ENCODE measurements at places on chromosomes 11 and 22.

DNA sequence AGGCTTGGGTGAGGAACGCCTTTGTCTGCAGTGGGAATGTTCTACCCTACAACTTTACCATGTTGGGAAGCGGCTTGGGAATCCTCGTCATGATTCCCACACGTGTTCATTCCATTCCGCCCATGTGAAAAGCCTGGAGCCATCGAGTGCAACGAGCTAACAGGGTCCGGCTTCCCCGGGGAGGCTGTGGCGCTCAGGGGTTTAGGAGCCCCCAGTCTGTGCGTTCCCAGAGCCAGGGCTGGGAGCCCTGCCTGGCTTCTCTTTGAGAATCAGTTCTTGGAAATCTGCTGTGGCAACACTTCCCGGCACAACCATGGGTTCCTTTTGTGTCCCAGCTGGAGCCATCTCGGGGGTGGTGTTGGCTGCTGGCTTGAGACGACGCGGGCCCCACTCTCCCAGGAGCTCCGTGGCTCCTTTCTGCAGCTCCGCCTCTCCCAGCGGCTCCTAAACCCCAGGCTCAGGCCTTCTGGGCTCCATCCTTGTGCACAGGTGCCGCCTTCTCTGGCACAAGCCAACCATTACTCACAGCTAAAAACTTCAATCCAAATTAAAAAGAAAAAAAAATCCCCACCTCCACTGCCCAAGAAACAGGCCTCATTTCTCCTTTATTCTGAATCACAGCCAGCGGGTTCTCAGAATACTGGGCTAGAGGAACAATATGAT lies 18.7 kb upstream of the PPFIA1 start:
- DNase-seq: no peak

- DNase-seq: no peak
Measured at GRCh38 chr11:8566613-8567210, 27.3 kb downstream of the STK33 start.

DNA sequence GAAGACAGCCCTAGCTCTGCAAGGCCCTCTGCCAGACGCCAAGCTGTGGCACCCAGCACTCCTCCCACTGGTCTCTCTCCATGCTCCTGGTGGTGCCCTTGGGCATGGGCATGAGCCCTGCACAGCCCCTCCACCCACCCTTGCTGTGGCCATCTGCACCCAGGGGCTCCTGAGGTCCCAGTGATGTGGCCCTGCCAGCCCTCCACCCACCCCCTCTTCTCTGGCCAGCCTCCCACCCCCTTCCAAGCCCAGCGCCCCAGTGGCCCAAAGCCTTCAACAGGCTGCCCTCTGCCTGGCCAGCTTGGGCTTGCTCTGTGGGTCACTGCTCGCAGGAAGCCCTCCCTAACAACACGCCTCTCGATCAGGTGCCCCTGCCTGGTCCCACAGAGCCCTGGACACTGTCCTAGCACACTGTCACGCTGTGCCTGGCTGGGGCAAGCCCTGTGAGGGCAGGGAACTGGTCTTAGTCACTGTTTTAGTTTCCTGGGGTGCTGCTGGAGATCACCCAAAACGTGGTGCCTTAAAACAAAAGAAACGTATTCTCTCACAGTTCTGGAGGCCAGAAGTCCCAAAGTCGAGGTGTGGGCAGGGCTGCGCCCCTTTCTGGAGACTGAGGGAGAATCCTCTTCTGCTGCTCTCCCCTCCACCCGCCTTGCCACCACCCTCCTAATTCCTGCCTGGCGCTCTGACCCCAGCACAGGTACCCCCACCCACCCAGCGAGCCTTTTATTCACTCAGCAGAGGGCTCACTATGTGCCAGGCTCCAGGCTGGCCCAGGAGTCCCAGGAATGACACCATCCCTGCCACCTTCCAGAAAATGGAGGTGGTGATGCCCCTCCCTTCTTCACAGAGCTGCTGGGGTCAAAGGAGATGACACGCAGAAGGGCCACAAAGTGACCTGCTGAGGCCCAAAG lies 14.7 kb downstream of the SULT4A1 start:
- no peak for DNase-seq

- no peak for DNase-seq
Measured at GRCh38 chr11:78032090-78032489, 9.0 kb upstream of the KCTD14 start.

DNA sequence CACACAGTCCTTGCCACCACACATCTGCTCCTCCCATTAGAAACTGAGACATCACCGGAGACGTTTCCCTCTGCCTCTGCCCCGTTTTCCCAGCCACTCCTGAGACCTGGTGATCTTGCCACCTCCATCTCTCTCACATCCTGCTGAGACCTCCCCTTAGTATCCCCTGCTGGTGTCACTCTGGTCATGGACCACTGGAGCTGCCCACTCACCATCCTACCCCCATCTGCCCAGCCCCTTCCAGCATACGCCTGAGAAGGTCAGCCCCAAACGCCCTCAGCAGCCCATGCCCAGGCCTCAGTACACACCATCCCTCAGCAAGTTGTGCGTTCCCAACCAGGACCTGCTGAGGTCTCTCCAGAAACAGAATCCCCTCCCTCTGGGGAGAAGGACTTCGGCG lies 64.3 kb downstream of the SHANK2 start:
- DNase-seq: no peak

GRCh38 chr11:71182791-71183677 lies 69.3 kb downstream of the SHANK2 start:
- DNase-seq: no peak

GRCh38 chr11:6611092-6611962 lies 689 bp downstream of the TAF10 start:
- DNase-seq: no peak

DNA sequence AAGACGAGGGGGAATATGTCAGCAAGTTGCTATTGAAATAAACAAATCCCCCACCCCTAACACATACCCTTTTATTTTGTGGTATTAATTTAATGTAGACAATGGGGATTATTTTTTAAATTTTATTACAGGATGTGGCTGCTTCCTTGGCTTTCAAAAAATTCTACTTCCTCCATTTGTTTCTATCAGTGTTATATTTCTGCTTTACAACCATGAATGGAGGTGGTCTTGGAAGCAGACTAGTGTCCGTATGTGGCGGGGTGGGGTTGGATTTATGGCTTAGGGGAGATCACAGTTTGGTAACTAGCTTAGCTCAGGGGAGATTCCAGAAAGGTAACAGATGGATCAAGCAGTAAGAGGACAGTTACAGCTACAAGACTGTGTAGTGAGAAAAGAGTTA lies 39.3 kb upstream of the PICALM start:
- no peak for DNase-seq

DNA sequence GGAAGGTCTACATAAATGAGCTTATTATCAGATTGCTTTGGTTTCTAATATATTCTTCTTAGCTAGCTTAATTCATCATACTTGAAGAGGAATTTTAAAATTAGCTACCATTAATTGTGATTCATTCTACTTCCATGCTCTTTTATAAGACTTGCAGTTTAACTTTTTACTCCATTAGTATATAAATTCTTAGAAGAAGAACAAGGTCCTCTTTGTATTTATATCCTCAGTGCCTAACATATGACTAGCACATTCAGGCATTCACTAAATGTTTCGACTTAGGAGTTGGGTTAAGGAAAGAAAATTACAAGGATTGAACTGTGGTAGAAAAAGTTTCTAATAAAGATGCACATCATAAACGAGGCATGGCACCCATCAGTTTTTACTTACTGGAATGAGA lies 1135.5 kb downstream of the JRKL start:
- DNase-seq: no peak

GRCh38 chr11:134731213-134731961 lies 319.3 kb upstream of the B3GAT1 start:
- DNase-seq: no peak

GRCh38 chr11:45796461-45796861 lies 8.5 kb upstream of the SLC35C1 start:
- DNase-seq: no peak

DNA sequence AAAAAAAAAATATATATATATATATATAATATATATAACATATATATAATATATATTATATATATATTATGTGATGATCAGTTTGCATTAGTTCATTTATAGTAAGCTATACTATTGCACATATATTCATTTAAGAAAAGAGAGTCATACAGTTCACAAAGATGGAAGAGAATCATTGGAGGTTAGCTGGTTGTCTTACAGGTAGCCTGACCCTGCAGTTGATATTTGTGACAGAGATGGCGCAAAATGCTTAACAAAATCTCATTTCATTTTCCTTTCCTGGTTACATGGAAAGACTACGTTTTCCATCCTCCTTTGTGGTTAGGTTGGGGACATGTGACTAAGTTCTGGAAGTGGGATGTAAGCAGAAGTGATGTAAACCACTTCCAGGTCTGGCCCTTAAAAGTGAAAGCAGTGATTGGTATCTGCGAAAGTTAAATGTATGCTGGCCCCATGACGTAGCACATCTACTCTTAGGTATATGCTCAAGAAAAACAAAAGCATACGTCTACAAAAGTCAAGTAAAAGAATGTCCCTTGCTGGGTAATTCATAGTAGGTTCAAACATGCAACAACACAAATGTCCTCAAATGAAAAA lies 7.2 kb upstream of the TMEM135 start:
- no peak for DNase-seq

Measured in CD4-positive, alpha-beta T cell treated with Interferon gamma for 1 hour (primary cell).